ENCODE measurements at places on chromosomes 1 and 21.

DNA sequence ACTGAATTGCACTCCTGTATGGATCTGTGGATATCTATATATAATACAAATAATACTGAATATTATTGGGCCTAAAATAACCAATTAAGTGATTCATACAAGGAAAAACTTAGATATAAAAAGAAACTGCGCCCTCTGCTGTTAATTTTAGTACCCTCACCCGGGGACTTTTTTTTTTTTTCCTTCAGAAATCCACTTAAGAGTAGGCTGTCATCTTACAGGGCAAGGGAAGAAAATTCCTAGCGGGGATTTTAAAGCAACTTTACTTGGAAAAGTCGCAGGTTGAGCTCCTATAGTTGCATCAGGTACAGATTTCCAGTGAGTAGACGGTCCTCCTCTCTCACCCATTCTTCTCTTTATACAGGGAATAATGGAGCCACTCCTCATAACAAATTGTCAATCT is 1.3 kb downstream of the NTNG1 start:
- DNase-seq: no peak

GRCh38 chr1:38872401-38873026 is 634 bp downstream of the MYCBP start:
- DNase-seq: no peak

- DNase-seq: no peak
Measured at GRCh38 chr1:228071839-228072657, 10.5 kb upstream of the ARF1 start.

DNA sequence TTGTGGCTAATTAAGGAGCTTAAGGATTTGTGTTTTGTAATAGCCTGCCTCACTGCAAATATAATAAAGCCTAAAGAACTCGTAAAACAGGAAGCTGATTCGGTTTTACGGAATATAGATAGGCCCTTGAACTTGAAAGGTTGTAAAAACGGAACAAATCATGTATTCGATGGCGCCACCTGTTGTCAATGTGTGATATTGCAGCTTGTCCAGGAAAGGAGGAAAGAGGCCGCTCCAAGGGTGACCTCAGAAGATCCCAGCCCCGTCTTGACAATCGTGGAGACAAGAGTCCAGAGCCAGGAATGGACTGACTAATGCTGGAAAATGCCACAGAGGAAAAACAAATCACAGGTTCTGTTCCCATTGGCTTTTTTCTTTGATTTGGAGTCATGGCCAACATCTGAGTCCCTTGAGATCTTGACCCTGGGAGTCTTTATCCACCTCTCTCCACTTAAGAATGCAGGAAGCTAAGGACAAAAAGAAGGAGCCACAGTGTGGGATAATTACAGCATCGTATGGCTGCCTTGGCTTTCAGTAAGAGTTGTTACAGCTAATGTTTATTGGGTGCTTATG is 7.0 kb upstream of the IGSF21 start:
- DNase-seq: peak; percentile 40

GRCh38 chr1:170218257-170218650 is 72.5 kb downstream of the NTMT2 start:
- no peak for DNase-seq

DNA sequence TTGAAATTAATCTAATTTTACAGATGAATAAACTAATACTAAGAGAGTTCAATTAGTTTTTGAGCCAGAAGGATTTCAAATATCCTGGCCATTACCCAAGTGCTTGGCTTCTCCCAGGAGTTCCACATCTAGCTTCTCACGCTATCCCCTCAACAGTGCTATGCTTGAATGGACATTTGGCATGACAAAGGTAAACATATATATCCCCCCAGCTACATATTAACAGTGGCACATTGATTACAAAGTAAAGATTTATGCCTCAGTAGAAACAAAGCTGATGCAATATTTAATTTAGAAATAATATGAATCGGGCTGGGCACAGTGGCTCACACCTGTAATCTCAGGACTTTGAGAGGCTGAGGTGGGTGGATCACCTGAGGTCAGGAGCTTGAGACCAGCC is 434.6 kb upstream of the PRMT6 start:
- DNase-seq: no peak

DNA sequence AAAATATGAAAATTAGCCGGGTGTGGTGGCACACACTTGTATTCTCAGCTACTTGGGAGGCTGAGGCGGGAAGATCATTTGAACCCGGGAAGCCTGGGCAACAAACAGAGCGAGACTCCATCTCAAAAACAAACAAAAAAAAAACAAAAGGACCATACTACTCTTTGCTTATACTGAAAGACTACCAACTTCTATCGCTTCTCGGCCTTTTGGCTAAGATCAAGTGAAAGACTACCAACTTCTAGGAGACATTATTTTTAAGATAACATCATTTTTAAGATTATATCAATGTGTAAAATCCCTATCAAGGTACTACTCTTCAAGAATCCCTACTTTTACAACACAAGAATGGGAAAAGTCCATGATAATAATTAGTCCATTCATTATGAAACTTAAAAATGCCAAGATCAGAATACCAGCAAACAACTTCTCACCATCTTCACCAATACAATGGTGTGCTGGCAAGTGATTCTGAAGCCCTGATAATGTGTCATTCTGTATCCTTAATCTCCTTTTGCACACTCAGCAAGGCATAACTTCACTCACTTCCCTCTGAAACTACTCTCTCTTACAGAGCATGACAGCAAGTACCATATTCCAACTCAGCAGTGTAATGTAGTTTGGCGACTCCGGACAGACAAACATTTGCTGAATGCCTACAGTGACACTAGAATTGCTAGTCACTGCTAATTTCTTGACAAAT is 1.7 kb downstream of the PTP4A2 start:
- no peak for DNase-seq
